Stimulated activated CD4-positive, alpha-beta T cell treated with anti-CD3 and anti-CD28 coated beads, TNF-alpha, amount 100 ng/mL, for 48 hours (primary cell): ENCODE measurements at places on chromosomes 6 and 20.

DNA sequence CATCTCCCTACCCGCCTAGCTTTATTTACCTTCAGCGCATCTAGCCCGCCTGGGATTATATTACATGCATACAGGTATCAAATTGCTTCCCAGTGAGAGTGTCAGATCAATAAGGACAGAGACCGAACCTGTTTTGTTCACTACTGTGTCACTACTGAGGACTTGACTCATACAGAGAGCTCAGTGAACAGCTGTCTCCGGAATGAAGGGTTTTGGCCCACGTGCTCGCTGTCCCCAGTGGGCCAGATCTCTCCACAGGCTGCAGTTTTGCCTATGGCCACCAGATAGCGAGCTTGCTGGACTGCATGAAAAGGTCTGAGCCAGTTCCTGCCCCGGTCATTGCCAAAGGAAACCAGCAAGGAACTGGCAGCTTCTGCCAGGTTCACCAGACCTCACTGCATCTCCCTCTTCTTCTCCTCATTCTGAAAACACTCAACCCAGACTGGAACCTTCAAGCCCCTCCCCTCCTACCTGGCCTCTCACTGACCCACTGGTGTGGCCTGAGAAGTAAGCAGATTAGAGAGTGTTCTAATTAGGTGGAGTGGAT, 150.8 kb downstream of the ZMYND8 start:
- DNase-seq: no peak

GRCh38 chr6:24796616-24797290, 2.0 kb downstream of the ARMH2 start:
- no peak for DNase-seq

- no peak for DNase-seq
These were observed 371.1 kb downstream of the FARS2 start for GRCh38 chr6:5632348-5632935.

- no peak for DNase-seq
These were observed 67.8 kb upstream of the FAM83B start for GRCh38 chr6:54778731-54779130.

GRCh38 chr6:10949579-10950490, 63.0 kb downstream of the SYCP2L start:
- DNase-seq: no peak

GRCh38 chr20:35305682-35306556, 13.7 kb upstream of the FAM83C start:
- DNase-seq: peak; percentile 89

- no peak for DNase-seq
These were observed 311.9 kb upstream of the CITED2 start for GRCh38 chr6:139686308-139686707.

- peak; percentile 47 for DNase-seq
These were observed at the start of gene CDC40 for GRCh38 chr6:110180228-110181008. TSS of gene CDC40 (plus strand) at chr6:110180427. CDS start at chr6:110180445, 18 bp downstream.

GRCh38 chr20:13545790-13546189, 92.9 kb downstream of the TASP1 start:
- DNase-seq: no peak

GRCh38 chr6:37536491-37537190, 36.9 kb upstream of the CCDC167 start:
- DNase-seq: no peak

- no peak for DNase-seq
These were observed 15.5 kb downstream of the TM9SF4 start for GRCh38 chr20:32124916-32125454.

GRCh38 chr20:10940941-10941340, 267.1 kb upstream of the JAG1 start:
- DNase-seq: no peak

- no peak for DNase-seq
These were observed 56.2 kb downstream of the COL12A1 start for GRCh38 chr6:75149696-75150095.

- no peak for DNase-seq
These were observed 128.8 kb downstream of the HUS1B start for GRCh38 chr6:527989-528673.

GRCh38 chr6:80425089-80425823, 318.8 kb downstream of the BCKDHB start:
- DNase-seq: no peak

DNA sequence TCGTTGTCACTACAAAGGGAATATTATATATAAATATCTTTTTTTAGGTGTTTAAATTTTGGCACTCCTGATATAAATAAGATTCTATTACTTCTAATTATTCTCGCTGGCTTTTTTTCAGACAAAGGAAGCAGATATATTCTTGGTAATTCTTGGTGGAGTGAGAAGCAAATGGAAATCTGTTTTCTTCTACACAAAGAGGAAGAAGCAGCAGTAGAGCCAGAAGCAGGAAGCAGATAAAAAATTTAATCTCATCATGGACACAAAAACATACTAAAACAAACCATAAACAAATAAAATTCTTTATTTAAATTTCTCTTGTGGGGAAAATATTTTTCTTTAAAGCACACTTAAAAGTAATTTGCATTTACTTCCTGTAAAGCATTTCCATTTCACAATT, 3.7 kb upstream of the KIAA0319 start:
- no peak for DNase-seq

GRCh38 chr6:138480279-138480949, 18.9 kb downstream of the NHSL1 start:
- DNase-seq: no peak

- DNase-seq: no peak
These were observed 1.2 kb downstream of the GGT7 start for GRCh38 chr20:34871320-34871926.

DNA sequence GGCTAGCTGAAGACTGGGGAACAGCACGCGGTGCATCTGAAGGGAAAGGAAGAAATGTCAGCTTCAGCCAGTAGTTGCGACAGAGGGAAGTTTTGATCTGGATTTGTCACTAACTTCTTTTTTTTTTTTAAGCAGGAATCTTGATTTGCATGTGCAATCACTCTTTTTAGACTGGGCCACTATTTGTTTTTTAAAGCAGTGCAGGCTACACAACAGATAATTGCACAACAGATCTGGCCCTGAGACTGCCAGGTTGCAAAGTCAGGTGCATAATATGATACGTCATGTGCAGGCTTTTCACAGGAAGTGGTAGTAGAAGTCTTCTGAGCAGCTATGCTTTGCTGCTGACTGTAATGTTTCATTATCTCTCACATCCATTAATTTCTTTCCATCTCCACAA, 13.5 kb downstream of the PFDN4 start:
- no peak for DNase-seq

DNA sequence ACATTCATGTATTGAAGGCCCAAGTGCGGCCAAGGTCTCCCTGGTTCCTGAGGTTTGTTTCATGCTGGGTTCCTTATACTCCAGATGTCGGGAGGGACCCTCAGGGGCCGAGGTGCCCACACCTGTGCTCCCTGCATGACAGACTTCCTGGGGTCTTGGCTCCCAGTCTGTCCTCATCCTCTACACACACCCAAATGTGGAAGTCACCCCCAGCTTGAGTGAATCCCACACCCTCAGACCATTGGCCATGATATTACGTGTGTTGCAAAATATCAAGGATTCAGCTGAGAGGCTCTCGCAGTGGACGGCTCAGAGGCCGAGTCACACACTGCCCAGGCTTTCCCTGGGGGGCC, 82.2 kb upstream of the DUSP22 start:
- no peak for DNase-seq

- DNase-seq: no peak
These were observed 544 bp downstream of the SMIM29 start for GRCh38 chr6:34248198-34248726.

DNA sequence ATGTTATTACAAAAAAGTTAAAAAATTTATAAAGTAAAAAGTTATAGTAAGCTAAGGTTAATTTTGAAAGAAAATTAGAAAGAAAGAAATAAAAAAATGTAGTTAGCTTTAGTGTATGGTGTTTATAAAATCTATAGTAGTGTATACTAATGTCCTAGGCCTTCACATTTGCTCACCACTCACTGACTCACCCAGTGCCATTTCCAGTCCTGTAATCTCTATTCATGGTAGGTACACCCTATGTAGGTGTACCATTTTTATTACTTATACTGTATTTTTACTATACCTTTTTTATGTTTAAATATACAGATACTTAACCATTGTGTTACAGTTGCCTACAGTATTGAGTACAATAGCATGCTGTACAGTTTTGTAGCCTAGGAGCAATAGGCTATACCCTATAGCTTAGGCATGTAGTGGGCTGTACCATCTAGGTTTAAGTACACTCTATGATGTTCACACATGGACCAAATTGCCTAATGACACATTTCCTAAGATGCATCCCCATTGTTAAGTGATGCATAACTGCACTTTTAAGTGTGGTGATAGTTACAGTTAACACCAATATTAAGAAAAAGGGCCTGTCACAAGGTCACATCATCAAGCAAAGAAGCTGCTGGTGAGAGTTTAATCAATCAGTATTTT, 8.0 kb downstream of the CD2AP start:
- no peak for DNase-seq

GRCh38 chr6:158460602-158461169, 99.2 kb upstream of the TMEM181 start:
- no peak for DNase-seq

DNA sequence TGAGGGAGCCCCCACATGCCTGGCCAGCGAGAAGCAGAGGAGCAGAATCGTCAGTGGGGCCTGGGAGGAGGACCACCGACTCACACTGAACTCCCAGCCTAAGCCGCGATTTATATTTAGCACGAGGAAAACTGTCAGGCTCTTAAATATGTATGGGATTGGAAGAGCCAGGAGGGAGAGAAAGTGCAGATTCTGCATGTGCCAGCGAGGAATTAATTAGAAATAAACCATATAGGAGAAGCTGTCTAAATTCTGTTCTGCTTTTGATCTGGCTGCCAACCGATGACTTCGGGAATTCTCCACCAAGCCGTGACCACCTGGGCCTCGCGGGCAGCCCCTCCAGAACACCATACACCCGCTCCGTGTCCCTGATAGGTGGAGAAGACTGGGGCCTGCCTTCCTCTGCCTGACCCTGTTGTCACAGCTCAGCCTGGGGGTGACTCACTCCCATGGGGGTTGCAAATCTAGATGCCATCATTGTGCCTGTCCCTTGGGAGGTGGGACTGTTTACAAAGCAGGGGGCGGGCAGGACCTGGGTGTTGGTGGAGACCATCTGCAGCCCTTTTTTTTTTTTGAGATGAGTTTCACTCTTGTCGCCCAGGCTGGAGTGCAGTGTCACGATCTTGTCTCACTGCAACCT, 91.1 kb upstream of the PMEPA1 start:
- no peak for DNase-seq

DNA sequence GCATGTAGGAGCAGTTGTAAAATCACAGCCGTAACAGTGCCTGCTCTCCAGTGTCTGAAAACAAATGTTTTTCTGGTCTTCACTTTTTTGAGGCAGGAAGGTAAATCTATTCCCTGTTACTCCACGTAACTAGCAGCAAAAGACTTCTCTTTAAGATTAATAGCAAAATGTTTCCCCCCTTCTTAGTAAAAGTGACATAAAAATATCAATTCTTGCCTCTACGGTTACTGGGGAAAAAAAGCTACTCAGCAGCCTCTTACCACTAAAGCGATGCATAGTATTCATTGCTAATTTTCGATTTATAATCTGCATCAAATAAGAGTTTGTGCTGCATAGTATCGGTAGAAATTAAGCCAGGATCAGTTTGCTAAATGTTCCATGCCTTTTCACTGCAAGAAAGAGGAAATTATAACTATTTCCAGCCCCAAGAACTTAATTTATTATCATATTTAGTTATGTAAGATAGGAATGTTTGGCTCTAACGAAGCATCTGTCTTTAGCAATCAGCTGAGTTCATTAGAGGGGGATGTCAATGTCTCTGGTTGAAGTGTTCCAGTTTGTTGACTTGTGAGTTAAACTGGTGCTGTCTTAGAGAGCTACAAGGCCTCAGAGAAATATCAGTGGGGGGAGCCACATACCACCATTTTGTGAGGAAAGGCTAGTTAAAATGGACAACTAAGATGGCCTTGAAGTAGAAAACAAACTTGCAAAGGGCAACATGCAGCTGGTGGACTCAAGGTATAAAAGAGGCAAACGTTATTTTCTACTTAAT, 617 bp upstream of the TSPYL1 start:
- no peak for DNase-seq

- no peak for DNase-seq
These were observed 73.2 kb downstream of the C6orf52 start for GRCh38 chr6:10621213-10621612.

DNA sequence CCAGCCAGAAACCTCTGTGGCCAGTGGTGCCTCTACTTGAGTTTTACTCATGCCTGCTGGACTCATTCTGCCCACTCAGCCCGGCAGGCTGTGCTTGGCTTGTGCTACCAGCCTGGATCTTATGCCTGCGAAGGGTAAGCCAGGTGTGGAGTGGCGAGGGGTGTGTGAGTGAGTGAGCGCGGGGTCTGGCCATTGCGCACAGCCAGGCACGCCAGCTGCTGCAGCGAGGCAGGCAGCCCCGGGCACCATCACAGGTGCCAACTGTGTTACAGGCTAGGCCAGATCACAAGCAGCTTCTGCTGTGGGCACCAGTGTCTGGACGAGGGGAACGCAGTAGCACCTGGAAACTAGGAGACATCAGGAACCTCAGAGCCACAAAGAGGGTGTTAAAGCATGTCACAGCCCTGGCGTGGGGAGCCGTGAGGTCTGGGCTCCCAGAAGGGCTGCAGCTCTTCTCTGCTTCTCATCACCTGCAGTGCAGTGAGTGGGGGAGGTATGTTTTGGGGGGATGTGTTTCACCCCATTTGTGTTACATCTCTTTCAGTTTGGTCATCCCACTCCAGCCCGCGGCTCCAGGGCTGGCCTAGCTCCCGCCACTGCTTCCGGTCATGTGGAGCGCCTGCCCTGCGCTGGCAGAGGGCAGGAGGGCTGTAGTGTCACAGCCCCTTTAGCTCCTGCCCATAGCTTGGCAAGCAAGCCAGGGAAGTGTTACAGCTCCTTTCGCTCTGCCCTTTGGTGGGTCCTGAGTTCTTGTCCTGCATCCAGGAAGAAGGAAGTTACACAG, 379.7 kb upstream of the IMPG1 start:
- DNase-seq: no peak
